ENCODE measurements at places on chromosomes 4 and X. TPM values are rescaled to one million over a fixed set of nuclear protein-coding genes. Genes with fewer than 3 reads are reported as not detected.

Gene DGAT2L6
- total RNA-seq, result not detected

- DNase-seq, result no peak
Observed at GRCh38 chr4:115770046-115770543, 656.7 kb upstream of the NDST4 start.

DNA sequence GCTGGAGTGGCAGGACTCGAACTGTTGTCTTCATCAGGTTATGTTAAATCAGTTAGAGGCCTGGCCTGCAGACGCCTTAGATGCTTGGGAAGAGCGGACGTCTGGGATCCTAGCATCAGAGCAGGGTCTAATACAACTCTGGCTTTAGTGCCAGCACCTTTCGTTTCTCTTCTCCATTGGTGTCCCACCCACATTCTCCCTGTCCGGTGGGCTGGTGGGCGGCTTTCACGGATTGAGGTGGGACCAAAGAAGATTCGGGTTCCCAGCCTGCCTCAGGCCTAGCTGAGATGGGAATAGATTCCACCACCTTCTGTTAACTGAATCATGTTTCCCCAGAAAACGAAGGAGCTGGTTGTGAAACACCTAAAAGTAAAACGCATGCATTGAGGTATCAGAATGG is 939 bp downstream of the PDK3 start:
- DNase-seq, result no peak

DNA sequence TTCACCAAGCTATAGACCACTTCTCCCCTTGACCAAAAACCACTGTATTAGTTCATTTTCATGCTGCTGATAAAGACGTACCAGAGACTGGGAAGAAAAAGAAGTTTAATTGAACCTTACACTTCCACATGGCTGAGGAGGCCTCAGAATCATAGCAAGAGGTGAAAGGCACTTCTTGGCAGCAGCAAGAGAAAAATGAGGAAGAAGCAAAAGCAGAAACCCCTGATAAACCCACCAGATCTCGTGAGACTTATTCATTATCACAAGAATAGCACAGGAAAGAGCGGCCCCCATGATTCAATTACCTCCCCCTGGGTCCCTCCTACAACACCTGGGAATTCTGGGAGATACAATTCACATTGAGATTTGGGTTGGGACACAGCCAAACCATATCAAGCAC is 97.8 kb downstream of the DOCK11 start:
- no peak for DNase-seq

- DNase-seq, result no peak
Observed at GRCh38 chrX:95884186-95884585, 800.5 kb upstream of the DIAPH2 start.

- no peak for DNase-seq
Observed at GRCh38 chr4:89586864-89587263, 250.1 kb downstream of the SNCA start.

Gene CTAG1A
- total RNA-seq, result not detected

Data from thoracic aorta (tissue), 2 donors.